RWPE1 (cell line): ENCODE measurements at places on chromosomes 3 and 15.

- DNase-seq: no peak
These were observed 87.0 kb upstream of the NR2E3 start for GRCh38 chr15:71723344-71723743.

GRCh38 chr3:16911916-16912315 lies 27.2 kb downstream of the PLCL2 start:
- no peak for DNase-seq

- peak; percentile 98 for DNase-seq
These were observed 46.4 kb upstream of the HES1 start for GRCh38 chr3:194089357-194090177.

- DNase-seq: no peak
These were observed 47.4 kb upstream of the MITF start for GRCh38 chr3:69691860-69692259.

GRCh38 chr3:28467414-28467813 lies 118.8 kb upstream of the AZI2 start:
- DNase-seq: no peak

- no peak for DNase-seq
These were observed 155.3 kb upstream of the MEF2A start for GRCh38 chr15:99410477-99410876.

- DNase-seq: no peak
These were observed 3.3 kb upstream of the ACTR8 start for GRCh38 chr3:53885239-53885638.

DNA sequence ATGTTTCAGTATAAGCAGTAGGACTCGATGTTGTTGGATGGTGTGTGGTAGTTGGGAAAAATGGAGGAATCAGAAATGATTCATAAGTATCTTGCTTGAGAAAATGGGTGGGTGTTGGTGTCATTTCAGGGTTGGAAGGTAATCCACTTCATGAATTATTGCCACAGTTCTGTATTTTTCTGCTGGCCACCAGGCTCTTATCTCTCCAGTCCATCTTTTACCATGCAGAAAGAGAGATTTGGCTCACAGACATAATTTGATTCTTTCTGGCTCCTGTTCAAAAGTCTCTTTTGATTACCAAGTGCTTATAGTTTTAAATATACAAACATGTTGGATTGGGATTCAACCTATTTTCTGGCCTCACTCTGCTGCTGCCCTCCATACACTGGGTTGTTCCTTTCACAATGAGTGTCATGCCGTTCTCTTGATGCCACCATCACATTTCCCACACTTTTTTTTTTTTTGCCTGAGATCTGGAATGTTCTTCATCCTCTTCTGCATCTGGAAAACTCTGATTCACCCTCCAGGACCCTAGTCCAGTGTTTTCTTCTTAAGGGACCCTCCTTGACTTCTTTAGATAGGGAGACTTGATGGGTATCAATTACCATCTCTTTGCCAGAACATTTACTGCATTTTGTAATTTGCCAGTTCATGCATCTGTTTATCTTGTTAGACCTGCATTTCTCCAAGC lies 69.4 kb upstream of the GAP43 start:
- DNase-seq: no peak
